ENCODE measurements at places on chromosomes 3 and 15.

DNA sequence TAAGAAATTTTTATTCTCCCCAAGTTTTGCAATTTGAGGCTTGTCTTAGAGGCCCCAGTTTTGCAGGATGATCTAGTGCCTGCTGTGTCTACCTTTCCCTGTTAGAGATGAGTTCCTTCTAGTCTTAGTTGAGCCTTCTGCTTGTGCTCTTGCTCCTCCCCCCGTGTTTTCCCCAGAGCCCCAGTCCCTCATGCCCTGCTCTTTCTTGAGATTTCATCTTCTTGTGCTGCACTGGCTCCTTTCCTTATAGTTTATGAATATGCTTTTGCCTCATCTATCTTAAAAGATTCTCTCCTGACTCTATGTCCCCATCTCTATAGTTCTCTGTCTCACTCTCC is 4.7 kb downstream of the GAP43 start:
- no peak for DNase-seq

GRCh38 chr15:69523010-69524001 is 70.7 kb downstream of the RPLP1 start:
- DNase-seq = peak; percentile 80

GRCh38 chr15:49610157-49610918 is 10.3 kb downstream of the FAM227B start:
- no peak for DNase-seq

DNA sequence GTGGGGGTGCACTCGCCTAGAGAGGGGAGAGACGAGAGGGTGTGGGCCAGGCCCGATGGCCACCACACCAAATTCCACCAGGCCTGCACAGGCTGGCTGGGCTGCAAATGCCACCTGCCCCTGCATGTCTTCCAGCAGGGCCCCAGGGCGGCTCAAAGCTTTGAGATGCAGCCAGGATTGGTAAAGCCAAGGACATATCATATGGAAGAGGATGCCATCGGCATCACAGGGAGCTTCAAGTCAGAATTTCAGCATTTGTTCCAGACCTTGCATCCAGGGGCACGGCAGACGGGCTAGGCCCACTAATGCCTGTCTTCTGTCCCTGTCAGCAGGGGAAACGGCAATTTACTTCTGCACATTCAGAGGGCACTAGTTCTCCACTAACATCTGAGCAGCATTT is 97.8 kb downstream of the NUP210 start:
- no peak for DNase-seq

DNA sequence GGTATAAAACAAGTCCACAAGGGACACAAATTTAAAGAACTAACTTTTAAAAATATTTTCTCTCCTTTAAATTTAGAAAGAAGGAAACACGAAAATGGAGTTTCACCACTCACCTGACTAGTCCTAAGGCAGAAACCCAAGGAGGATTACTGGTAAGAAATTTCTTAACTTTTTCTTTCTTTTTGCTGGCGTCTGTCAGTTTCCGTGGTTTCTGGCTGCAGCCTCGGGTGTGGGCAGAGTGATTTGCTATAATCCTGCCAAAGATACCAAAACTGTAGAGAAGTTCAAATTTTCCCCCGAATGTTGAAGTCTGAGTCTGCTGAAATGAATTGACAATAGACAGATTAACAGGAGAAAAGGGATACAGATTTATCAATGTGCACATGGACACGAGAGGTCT is 843.6 kb upstream of the ALCAM start:
- DNase-seq = no peak

- DNase-seq = no peak
These were observed 43.1 kb downstream of the STARD5 start for GRCh38 chr15:81280696-81281455.

DNA sequence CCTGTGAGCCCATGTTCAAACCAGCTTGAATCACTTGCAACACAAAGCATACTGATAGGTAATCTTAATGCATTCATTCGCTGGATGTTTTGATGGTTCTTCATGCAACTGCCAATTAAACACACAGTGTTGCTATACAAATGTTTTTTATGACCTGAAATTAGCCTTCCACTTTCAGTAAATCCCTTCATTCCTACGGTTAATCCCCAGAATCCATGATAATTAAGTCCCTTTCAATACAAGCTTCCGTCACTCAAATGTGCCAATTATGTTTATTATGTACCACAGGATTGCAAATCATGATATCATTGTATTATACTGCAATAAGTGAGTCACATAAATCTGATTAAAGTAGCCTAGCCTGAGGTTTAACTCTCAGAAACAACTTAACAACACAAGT is 14.5 kb upstream of the LYZL4 start:
- DNase-seq = no peak

- no peak for DNase-seq
These were observed 51.3 kb upstream of the FGD5 start for GRCh38 chr3:14767245-14768051.

DNA sequence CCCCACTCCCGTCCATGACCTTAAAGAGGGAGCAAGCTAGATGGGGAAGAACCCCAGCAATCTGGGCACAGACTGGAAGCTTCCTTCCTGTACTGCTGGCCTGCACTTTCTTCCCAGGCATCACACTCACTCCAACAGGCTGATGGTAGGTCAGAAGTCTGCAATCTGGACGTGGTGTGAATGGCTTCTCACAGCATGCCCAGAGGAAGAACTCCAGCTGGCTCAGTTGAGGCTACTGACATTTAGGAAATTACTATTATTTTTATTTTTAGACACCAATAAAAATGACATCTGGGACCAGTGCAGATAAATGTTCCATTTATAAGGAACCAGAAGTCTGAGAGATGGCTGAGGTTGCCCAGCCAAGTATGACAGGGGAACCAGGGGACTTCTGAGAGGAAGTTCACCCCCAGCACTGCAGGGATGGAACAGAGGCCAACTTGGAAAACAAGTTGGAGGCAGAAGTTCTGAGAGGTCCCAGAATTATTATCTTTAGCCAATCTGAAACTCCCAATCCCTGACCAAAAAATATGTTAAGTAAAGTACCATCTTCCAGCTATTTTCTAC is 163.8 kb upstream of the CTNNB1 start:
- no peak for DNase-seq

DNA sequence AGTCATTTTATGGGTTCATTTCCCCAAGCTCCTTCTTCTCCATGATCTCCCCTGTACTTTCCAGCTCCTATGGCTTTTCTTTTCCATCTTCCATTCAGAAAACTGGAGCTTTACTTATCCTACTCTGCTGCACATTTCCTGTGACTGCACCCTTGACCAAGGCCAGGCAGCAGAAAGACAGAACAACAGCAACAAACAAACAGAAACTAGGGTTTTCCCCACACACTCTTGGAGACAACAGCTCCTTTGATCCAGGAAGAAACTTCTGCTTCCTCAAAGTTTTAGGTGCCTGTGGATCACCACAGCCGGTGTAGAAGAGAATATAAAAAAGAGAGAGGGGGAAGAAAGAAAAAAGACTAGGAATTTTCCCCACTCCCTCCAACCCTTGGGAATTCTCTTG is 342.3 kb upstream of the CFAP20DC start:
- DNase-seq = no peak

DNA sequence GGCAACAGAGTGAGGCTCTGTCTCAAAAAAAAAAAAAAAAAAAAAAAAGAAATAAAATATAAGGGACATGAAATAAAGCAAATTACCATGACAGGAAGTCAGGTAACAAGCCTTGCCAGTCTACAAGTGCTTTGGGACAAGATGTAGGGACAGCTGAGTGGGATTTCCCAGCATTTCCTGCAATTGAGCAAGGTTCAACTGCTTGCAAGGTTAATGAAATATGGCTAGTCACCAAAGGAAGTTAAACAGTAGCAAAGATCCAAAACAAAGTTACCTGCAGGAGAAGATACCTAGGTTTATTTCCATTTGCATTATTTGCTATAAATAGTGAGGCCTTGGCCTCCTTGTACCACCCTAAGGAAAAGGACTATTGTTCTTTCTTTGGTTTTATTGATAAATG is 22.3 kb upstream of the CNOT10 start:
- no peak for DNase-seq

DNA sequence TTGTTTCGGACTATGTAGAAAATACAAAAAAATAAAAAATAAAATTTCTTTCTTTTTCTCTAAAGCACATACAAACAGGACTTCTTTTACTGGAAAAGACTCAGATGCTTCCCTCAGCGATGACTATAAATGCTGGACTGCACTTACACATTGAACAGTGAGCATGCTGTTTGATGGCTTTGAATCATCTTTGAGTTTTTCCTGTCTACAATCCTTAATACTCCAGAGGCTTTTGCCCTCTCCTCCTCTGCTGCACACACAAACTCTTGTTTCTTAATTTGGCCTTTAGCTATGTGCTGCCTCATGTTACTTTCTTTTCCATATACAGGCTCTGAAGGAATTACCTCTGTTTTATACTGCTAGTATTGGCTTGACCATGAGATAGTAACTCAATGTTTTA is 575.1 kb downstream of the EPHA3 start:
- DNase-seq = no peak

GRCh38 chr15:76056931-76057330 is 2.9 kb upstream of the TMEM266 start:
- no peak for DNase-seq

- DNase-seq = no peak
These were observed 51.9 kb downstream of the NKIRAS1 start for GRCh38 chr3:23864931-23865330.

DNA sequence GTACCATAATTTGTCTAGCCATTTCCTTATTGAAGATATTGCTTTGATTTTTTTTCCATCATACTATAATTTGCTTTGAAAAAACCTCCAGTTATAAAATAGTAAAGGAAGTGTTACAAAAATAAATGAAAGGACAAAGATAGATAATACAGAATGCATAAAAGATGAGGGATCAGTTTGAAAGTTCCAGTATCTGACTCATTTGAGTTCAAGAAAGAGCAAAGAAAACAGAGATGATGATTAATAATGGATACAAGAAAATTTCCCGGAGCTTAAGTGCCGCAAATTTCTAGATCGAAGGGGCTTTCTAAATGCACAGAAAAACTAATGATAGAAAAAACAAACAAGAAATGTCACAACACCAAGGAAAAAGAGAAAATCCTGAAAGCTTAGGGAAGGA is 4.3 kb downstream of the WDR48 start:
- no peak for DNase-seq

- DNase-seq = peak; percentile 56
These were observed 37.5 kb upstream of the MYZAP start for GRCh38 chr15:57554063-57554811.

DNA sequence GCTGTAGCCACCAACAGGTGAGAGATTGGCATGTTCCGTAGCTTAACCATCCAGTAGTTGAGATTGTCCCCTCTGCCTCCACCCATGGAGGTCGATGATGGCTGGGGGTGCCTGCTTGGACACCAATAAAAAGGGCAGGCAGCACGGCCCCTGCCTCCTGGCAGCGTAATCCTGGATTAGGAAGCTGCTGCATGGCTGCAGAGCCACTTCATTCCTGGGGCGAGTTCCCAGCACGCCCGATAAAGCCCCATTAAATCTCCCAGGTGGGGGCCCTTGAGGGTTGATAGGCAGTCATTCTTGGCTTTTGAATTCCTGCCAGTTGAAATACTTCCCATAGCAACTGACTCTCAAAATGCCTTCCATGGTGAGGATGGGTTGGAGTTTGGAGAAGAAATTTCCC is 67.8 kb downstream of the PLXNA1 start:
- no peak for DNase-seq

DNA sequence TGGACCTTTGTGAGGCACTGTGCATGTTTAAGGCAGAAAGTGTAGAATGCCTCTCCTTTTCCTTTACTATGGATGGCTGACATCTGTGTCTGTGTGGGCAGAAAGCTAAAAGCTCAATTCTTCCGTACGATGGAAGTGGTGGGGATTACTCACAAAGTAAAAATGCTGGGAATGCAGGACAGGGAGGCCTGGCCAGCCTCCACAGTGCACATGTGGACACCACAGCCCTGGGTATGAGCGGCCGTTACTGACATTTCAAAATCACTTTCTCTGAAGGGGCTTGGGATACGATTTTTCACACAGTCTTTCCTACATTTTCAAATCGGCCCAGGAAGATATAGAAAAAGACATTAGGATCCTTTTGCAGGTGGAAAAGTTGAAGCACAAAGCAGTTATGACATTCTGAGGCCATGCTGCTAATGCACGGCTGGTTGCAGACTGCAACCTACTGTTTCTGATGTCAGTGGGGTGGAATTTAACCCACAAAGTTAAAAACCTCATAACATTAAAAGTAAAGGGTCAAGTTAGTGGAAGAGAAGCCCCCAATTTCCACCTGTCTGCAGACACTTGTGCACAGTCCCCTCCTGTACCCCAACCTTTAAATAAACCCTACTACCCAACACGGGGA is 27.9 kb downstream of the EHD4 start:
- DNase-seq = no peak

GRCh38 chr3:158360756-158361448 is 210.1 kb upstream of the MLF1 start:
- DNase-seq = no peak

- no peak for DNase-seq
These were observed 28.8 kb upstream of the HDAC11 start for GRCh38 chr3:13451301-13451673.

DNA sequence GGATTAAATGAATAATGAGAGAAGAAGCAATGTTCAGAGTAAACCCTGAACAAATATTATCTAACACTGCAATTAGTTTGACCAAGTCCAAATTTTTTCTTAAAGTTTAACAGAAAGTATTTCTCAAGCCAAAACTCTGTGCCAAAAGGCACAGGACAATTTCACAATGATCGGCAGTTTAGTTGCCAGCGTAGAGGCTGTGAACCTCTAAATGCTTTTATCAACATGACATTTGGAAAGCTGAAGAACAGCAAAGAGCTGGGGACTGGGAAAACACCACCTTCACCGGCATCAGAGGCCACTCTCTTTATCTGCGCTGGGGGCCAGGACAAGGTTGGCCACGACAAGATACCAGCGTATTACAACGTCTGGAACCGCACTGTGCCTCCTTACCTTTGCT is 125.6 kb downstream of the ADAMTS17 start:
- no peak for DNase-seq

DNA sequence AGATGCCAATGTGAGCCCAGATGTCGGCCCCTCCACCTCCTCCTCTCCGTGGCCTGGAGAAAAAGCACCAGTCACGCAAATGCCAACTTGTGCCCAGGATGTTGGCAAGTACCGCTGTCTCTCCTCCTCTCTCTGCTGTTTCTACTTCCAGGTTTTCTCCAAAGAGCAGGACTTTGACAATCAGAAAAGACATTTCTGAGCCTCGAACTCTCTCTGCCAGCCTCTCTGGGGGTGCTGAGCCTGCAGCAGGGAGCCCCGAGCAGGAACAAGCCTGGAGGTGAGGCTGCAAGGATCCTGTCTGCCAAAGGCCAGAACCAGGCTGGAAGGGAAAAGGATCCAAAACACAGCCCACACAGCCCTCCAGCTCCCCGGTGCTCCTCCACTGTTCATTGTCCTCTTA is 89.7 kb downstream of the SEC22A start:
- no peak for DNase-seq

- DNase-seq = no peak
These were observed 62.5 kb downstream of the RPN1 start for GRCh38 chr3:128588147-128588546.

GRCh38 chr15:25710184-25710583 is 152.9 kb downstream of the ATP10A start:
- peak; percentile 35 for DNase-seq

All from retina (tissue), 1 donor.